ENCODE measurements at places on chromosomes 5 and 9.

- peak; percentile 84 for DNase-seq
Measured at GRCh38 chr5:122099060-122099790, 21.2 kb upstream of the LOX start.

GRCh38 chr5:103793595-103794182 lies 231.1 kb upstream of the NUDT12 start:
- DNase-seq, result no peak

DNA sequence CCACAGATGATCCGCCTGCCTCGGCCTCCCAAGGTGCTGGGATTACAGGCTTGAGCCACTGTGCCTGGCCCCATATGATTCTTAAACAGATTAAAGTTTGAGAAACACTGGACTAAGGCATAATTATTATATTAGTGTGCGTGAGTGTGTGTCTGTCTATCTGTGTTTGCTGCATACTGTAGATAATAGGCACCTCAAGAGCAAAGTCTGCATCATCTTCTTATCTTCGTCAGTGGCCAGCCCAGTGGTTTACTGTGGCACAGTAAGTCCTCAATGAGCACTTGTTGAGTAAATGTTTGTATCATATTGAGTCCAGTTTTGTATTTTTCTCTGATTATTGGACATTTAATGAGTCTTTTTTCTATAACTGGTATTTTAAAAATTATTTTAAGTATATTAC lies 81.7 kb downstream of the ITGA1 start:
- DNase-seq, result no peak

GRCh38 chr5:60403343-60404006 lies 296.5 kb downstream of the DEPDC1B start:
- no peak for DNase-seq

- no peak for DNase-seq
Measured at GRCh38 chr5:3564827-3565518, 30.7 kb upstream of the IRX1 start.

All from M059J (cell line).